ENCODE measurements at places on chromosomes 6 and 20. TPM values are rescaled to one million over a fixed set of nuclear protein-coding genes. Genes with fewer than 3 reads are reported as not detected.

The PNLDC1 gene
- not detected for total RNA-seq

The SLC24A3 gene
- total RNA-seq = 5.7 TPM

The KHDC1L gene
- not detected for total RNA-seq

The CFB gene
- total RNA-seq = 40.4 TPM

DNA sequence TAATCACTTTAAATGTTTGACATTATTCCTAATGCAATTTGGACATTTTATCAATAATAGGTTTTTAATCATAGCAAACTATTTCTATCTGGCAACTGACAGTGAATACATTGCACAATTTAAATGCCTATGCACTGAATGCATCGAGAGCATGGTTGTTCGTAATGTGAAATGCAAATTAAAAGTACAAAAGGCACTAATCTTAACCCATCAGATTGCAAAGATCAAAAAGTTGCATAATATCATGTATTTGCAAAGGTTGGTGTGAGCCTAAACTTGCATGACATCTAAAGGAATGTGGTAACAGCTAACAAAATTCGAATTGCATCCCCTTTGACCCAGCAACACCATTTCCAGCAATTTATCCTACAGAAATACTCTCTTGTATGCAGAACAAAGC lies 469.9 kb upstream of the IRAK1BP1 start:
- no peak for DNase-seq

DNA sequence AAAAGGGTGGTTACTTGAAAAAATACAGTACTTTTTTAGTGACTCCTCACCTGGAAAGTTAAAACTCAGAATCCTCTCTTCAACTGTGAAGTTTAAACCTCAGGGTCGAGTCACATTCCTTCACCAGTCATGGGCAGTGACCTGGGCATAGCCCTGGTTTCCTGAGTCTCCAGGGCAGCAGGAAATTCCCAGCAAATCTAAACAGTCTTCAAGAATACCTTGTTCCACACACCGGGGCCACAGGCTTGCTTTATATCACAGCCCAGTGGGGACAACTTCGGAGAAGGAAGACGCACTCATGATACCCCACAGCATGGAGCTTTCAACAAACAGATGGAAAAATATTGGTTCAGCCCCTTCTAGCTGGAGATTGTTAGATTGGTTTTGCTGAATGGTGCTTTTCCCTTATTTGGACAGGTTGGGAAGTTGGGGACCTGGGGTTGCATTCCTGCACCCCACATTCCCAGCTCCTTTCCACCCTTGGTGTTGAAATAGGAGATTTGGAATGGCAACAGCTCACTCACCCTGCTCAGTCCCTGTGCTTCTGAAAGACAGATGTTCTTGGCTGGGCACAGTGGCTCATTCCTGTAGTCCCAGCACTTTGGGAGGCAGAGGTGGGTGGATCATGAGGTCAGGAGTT lies 113.0 kb upstream of the TMEM170B start:
- no peak for DNase-seq

DNA sequence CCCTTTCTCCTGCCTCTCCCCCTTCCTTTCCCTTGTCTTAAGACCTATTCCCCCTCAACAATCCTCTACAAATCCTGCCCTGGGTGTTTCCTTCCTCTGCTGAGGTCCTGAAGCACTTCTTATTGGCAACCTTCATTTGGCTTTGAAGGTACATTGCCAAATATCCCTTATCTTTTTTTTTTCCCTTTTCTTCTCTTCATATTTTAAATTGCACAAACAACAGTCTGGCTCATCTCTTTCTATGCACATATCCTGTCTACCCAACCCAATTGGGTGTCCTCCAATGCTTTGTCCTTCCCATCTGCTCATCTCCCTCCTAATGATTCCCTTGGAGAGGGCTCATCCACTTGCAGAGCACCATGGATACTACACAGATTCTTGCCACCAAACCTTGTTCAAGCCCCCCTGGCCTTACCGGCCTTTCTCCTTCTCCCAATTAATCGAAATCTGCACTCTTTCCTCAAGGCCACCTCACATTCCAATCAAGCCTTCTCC lies 537.9 kb upstream of the JARID2 start:
- no peak for DNase-seq

- peak; percentile 53 for DNase-seq
Measured at GRCh38 chr6:42555477-42556457, 8.1 kb upstream of the UBR2 start.

DNA sequence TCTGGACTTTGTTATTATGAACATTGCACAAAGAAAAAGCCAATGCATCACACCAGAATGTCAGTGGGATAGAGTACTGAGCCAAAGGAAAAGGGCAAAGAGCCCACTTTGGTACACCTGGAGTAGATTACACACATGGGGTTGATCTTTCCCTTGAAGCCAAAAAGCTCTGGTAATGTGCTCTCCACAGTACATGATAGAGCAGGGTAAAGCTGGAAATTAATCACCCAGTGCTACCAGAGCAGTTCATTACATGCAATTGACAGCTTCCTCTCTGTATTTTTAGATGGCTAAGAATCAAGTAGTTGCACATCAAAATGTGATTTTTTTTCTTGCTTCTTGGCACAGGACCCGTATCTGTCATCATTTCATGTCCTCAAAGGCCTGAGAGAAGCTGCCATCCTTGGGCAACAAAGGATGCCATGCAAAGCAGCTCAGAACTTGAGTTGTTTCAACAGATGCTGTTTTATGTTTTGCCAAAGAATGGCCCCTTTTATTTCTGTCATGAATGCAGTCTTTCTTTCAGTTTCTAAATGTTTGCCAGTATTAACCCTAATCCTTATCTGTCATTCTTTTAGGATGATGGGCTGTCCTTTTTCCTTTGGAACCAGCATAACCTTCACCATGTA lies 88.1 kb downstream of the HDGFL1 start:
- DNase-seq = no peak

- no peak for DNase-seq
Measured at GRCh38 chr6:56786256-56786655, 143.6 kb upstream of the DST start.

DNA sequence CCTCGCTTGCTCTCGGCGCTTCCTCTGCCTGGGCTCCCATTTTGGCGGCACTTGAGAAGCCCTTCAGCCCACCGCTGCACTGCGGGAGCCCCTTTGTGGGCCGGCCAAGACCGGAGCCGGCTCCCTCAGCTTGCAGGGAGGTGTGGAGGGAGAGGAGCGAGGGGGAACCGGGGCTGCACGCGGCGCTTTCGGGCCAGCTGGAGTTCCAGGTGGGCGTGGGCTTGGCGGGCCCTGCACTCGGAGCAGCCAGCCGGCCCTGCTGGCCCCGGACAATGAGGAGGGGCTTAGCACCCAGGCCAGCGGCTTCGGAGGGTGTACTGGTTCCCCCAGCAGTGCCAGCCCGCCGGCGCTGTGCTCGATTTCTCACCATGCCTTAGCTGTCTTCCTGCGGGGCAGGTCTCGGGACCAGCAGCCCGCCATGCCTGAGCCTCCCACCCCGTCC lies 10.2 kb upstream of the SRPK1 start:
- DNase-seq = no peak

- DNase-seq = no peak
Measured at GRCh38 chr6:39835821-39836295, 43.7 kb downstream of the DAAM2 start.

DNA sequence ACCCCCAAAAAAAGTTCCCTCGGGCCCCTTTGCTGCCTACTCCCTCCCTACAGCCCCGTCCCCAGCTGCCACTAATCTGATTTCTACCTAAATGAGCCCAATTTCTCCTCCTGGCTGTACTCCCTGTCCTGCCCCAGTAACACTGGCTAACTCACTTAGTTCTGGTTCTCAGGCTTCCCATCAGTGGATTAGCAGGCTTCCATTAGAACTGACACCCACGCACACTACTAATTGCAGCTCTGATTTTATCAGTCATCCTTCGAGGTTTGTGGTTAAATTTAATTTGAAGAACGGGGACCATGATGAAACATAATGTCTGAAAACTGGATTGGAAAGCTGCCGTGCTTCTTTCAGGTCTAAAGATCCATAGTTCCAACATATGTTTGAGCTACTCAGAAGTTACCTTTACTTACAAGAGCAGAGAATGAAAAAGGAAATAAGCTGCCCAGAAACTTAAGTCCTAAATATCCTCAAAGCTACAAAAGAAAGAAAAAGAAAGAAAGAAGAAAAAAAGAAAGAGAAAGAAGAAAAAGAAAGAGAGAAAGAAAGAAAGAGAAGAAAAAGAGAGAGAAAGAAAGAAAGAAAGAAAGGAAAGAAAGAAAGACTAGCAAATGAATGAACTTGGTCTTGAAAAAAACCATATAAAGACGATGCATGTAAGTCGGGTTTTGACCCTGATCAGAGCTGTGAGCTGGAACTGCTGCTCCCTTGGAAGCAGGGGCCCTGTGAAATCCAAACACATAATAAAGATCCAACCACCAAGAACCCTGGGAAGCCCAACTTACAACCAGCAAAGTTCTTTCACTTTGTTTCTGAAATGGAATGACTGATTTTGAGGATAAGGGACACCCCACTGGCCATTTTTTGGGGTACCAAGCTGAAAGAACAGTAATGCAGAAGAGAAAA lies 51.7 kb downstream of the CNKSR3 start:
- DNase-seq = no peak

GRCh38 chr6:74369556-74369993 lies 673.6 kb downstream of the CD109 start:
- no peak for DNase-seq

DNA sequence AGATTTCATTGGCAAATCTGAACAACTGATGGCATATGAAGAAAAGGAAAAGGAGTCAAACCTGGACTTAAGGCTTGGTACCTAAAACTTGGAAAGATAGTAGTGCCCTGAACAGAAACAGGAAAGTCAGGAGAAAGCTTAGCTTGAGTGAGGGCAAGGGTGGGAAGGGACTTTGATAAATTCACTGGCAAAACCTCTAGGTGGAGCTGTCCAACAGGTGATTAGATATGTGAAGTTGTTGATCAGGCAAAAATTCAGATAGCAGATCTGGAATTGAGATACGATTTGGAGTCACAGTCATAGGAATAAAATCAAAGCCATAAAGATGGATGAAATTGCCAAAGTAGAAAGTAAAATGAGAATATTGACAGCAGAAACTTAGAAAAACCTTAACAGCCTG lies 16.1 kb upstream of the ZNF292 start:
- DNase-seq = no peak

DNA sequence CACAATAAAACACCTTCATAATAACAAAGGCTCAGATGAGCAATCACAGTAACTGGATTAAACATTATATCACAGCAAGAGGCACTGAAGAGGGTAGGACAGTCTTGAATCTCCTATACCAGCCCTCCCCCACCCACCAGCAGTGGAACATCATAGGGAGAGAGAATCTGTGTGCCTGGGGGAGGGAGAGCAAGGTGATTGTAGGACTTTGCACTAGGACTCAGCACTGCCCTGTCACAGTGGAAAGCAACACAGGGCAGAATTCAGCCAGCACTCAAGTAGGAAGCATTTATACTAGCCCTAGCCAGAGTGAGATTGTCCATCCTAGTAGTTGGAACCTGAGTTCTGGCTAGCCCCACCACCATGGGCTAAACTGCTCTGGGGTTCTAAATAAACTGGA lies 400.2 kb downstream of the HAO1 start:
- DNase-seq = no peak

DNA sequence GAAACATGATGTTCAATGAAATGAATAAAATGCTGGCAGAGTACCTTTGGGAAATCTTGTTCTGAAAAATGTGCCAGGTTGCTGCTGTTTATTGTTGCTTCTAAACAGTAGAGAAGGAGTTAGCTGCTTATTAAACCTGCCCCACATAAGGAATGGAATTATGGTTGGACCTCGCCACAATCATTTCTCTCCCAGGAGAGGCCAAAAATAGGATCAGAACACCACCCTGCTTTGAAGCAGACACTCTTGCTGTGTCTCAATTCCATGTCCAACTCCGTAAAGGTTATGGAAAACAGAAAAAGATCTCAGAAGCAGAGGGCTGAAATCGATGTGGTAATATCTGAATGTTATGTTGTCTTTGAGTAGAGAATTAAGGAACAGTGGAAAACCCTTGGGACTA lies 27.9 kb downstream of the AFG1L start:
- no peak for DNase-seq

GRCh38 chr6:108653949-108654348 lies 93.2 kb downstream of the FOXO3 start:
- no peak for DNase-seq

GRCh38 chr6:33894438-33894837 lies 90.6 kb upstream of the MLN start:
- DNase-seq = no peak

DNA sequence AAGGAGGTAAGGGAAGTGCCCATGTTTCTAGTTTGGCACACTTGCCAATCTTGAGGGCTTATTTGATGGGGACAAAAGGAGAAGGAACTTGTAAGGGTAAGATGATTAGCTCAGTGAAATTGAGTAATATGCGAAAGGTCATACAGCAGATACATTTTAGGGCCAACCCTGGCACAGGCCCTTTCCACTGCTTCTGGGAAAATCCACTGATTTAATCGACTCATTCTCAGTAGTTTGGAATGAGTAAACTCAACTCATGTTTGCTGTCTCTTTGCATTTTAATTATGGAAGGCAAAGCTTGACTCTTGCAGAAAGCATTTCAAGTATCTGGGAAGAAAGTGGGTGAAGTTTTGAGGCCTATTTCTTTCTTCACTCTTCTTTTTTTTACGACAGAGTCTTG lies 20.0 kb downstream of the PHF20 start:
- no peak for DNase-seq

GRCh38 chr6:31717499-31718222 lies 2.5 kb downstream of the LY6G6D start:
- no peak for DNase-seq

GRCh38 chr6:87070741-87071140 lies 24.2 kb downstream of the CGA start:
- DNase-seq = no peak

Data from mucosa of descending colon (tissue), 3 donors.